ENCODE measurements at places on chromosomes 4 and X.

DNA sequence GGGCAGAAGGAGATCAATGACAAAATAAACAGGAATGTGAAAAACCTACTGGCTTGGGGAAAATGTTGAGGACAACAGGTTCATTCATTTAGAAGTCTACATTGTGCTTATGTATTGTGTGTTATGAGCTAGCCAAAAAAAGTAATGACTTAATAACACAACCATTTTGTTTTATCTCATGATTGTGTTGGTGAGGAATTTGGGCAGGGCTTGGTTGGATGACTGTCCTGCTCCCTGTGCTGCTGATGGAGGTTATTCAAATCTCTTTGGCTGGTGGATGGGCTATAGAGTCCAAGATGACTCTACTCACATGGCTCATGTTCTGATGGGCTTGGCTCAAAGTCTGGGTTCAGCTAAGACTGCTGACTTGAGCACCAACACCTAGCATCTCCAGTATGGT is 116.3 kb downstream of the HS3ST1 start:
- DNase-seq: no peak

- DNase-seq: no peak
These were observed 67.4 kb downstream of the CRMP1 start for GRCh38 chr4:5825321-5826041.

DNA sequence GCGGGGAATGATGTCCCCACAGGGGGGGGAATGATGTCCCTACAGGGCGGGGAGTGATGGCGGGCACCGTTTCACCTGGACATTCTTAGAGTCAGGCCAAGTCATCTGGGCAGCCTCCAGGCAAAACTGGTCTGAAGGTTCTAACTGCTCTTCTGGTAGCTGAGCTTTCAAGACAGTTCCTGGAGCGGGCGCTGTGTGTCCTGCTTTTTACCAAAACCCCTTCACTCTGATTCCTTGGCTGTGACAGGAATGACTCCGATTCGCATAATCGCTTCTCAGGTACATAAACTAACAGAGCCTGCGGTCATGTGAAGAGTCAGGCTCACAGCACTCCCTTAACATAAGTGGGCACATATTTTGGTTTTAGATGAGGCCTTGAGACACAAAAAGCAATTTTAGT is 836.0 kb downstream of the TRIML1 start:
- no peak for DNase-seq

GRCh38 chr4:141417387-141417786 is 196.7 kb downstream of the ZNF330 start:
- DNase-seq: no peak

DNA sequence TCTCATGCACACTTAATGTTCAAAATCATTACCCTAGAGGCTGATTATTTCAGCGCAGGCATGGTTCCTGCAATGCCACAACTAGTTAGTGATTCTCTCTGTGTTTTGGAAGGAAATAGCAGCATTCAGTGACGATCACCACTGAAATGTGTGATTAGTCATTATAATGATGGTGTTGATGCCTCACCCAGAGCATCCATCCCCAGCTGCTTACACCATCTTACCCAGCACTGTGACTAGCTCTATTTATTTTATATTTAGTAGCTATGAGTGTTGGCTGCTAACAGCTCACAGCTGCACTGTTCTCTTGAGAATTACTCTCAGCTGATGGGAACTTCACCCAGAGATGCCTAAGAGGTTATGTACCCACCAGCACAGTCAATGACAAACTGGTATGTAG is 60.5 kb upstream of the TSPAN7 start:
- DNase-seq: no peak

- no peak for DNase-seq
These were observed 63.7 kb upstream of the PLAC1 start for GRCh38 chrX:134721766-134722532.

GRCh38 chr4:150751648-150752047 is 169.7 kb downstream of the MAB21L2 start:
- DNase-seq: no peak

- no peak for DNase-seq
These were observed 228.6 kb upstream of the BCOR start for GRCh38 chrX:40326186-40326965.

DNA sequence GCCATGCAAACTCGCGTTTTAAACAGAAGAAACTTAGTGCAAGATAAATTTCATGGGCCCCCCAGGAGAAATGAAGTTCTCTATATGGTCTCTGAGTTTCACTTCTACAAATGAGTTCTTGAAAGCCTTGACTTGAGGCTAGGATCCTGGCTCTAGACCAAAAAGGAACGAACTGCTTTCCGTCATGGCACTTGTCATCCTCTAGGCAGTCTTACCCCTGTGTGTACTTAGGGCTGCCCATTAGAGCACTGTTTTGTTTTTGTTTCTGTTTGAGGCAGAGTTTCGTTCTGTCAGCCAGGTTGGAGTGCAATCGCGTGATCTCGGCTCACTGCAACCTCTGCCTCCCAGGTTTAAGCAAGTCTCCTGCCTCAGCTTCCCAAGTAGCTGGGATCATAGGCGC is 29.0 kb downstream of the RNF4 start:
- DNase-seq: no peak

- no peak for DNase-seq
These were observed 73.8 kb downstream of the MFAP3L start for GRCh38 chr4:169952236-169953002.

DNA sequence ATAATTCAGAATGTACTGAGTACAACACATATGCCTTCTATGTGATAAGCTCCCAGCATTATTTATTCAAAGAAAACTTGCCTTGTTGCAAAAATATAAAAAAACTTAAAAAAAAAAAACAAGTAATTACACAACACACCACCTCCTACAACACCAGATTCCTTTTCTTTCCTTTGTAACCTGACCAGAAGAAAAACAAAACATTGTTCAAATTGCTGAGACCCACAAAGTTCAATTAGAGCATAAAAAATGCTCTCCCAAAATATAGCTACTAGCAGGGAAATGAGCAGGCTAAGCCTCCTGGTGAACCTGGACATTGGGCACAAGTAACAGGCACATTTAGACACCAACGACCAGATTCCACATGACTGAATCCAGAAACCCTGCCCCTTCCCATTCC is 38.3 kb downstream of the MECP2 start:
- DNase-seq: no peak

- no peak for DNase-seq
These were observed 217.2 kb downstream of the SPRY1 start for GRCh38 chr4:123613586-123614344.

DNA sequence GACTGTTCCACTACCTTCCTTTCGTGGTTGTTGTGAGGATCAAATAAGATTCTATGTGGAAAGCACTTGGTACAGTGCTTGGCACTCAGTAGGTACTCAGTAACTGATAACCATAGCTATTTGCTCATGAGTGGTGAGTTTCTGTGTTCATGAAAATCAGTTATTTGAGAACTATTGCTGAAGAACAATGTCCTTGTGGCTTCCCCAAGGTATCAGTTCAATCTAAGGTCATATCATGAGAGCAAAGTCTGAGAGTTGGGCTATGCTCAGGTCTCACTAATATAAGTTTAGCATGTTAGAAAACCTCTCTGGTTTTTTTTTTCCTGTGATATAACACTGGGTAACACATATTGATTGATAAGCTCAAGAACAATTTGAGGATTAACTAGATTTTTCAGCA is 147.8 kb downstream of the GRIA3 start:
- no peak for DNase-seq

- no peak for DNase-seq
These were observed 1249.4 kb downstream of the ADGRL3 start for GRCh38 chr4:62449538-62449937.

DNA sequence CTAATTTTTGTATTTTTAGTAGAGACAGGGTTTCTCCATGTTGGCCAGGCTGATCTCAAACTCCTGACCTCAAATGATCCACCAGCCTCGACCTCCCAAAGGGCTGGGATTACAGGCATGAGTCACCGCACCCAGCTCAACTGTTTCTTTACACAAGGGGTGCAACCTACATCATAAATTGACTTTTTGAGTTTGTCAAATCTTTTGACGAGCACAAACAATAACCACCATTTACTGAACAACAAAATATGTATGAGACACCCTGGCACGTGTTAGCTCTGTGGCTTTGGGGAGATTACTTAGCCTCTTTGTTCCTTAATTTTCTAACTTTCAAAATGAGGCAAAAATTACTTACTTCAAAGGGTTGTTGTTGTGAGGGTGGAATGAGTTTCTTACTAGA is 23.5 kb upstream of the SLC34A2 start:
- no peak for DNase-seq

GRCh38 chr4:74534121-74534520 is 89.2 kb downstream of the AREG start:
- DNase-seq: no peak

DNA sequence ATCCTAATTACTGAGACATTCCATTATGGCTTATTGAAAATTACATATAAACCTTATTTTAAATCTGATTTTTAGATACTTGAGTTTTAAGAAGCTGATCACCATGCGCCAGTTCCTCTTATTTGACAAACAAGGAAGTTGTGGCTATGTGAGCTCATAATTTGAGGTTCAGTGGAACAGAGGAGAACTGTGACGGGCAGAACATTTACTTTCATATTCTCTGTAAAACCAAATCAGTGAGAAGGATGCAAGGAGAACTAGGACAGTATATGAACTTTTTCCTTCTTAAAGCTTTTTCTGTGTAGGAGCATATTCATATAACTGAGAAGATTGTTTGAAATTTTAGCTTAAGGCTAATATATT is 25.3 kb downstream of the STIM2 start:
- no peak for DNase-seq

DNA sequence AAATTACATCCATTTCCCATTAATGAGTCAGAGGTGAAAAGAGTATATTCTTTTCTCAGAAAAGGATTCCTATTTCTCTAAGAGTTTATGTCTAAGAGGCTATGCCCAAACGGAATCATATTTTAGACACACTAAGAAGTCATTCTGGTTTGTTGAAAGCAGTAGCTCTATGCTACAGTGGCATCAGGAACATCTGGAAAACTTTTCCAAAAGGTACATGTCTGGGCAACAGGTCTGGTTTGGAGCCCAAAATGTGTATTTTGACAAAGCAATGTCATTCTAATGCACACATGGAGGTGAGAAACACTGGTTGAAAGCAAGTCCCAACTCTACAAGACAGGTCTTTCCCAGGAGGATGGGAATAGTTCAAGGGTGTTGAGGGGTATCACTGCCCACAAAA is 56.1 kb downstream of the APBB2 start:
- no peak for DNase-seq

- no peak for DNase-seq
These were observed 137.3 kb downstream of the MGST2 start for GRCh38 chr4:139802931-139803330.

- no peak for DNase-seq
These were observed 21.2 kb downstream of the AFF1 start for GRCh38 chr4:86955888-86956451.

DNA sequence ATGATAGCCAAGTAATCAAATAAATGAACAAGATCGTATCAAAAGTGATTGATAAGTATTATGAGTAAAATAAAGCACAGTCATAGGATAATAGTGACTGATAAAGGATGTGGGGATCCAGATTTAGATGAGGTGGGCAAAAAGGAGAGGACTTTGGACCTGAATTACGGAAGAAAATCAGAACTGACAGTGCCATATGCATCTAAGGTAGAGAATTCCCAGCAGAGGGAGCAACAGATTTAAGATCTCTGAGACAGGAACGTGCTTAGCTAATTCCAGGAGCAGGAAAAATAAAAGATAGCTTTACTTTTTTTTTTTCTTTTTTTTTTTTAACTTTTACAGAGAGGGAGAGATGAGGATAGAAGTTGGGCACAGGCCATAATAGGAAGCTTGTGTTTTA is 189.9 kb downstream of the NWD2 start:
- no peak for DNase-seq

GRCh38 chrX:132071254-132071653 is 48.2 kb downstream of the STK26 start:
- no peak for DNase-seq

DNA sequence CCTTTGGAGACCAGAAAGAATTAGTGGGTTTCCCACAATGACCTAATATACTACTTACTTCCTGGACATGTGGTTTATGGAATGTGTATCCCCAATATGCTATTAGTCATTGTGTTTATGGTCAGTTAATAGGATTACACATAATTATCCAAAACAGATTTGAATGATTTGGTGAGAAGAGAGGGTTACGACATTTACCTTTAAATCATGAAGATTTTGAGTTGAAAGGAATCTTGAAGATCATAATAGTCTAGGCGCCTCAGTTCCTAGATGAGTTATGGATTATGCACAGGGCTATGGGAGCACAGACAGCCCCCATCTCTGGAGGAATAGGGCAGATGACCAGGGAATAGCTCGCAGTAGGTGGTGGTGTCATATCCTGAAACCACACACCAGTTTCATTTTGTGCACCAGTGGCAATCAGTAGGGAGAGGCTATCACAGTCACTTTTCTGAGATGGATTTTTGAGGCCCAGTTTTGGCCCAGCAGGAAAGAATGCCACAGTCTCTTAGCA is 61.3 kb downstream of the SEPTIN11 start:
- no peak for DNase-seq

DNA sequence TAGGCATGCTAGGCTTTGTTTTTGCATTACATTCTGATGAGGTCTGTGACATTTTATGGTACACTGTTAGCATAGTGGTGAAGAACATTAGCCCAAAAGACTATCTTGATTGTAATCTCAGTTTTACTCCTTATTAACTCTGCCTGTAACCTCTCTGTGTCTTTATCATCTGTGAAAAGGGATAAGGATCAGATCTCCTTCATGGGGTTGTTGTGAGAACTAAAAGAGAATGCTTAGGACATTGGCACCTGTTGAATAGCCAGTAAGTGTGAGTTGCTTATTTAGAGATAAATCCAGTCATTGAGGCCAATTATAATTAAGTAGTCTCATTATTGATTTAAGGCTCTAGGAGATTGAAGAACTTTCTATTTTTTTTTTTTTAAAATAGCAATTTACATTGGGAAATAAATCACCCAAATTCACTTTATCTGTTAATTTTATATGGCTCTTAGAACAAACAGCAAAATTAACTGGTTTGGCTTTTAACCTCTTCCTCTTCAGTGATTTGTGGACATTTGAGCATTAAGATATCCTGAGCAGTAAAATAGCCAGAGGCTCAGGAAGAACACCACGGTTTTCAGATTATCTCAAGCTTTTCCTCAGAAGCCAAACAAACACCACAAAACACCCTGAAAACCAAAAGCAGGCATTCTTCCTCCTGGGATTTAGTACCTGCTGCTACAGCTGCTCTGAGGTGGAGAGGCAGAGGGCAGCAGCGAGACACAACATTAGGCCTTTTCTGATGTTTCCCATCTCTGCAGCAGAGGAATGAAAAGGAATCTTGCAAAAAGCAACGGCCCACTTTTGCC is 192.9 kb downstream of the ARHGAP10 start:
- DNase-seq: no peak

DNA sequence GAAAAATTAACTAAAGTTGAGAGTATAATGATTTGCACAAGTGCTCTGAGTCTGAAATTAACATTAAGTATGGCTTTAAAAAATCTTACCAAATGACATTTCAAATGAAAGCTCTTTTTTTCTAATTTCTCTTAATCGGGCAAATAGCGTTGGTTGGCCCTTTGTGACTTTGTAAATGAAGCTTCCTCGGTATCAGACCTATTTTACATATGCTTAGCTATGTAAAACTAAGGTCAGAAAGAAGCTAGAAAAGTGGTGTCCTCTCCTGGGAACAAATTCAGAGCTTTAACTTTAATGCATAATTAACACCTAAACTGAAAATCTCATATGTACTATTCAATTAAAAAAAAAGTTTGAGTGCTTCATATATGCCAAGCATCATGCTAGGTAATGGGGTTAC is 62.7 kb downstream of the N4BP2 start:
- no peak for DNase-seq

Measured in type B pancreatic cell (in vitro differentiated cells).